ENCODE measurements at places on chromosomes 4 and X. TPM values are rescaled to one million over a fixed set of nuclear protein-coding genes. Genes with fewer than 3 reads are reported as not detected.

DNA sequence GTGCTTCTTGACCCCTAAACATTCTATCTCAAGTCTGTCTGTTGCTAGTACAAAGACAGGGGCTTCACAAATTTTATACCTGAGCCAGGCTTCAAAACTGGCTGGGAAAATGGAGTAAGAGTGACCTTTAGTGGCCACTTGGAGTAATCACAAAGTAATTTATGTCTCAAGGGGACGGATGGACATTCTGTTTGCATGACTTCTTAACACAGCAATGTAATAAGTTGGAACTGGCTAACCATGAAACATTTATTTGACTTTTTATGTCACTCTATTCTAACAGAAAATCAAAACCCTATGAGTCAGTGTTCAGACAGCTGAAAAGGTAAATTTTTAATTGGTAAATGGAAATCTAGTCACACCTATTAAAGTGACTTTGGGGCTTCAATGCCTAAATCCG lies 600.6 kb downstream of the ANKRD50 start:
- H3K4me1 ChIP-seq = no peaks in the 10 kb centered on the region
- no peaks in the 10 kb centered on the region for H3K36me3 ChIP-seq
- H3K27ac ChIP-seq = no peak overlapping the region

MGARP gene
- total RNA-seq = 0.25 TPM

DNA sequence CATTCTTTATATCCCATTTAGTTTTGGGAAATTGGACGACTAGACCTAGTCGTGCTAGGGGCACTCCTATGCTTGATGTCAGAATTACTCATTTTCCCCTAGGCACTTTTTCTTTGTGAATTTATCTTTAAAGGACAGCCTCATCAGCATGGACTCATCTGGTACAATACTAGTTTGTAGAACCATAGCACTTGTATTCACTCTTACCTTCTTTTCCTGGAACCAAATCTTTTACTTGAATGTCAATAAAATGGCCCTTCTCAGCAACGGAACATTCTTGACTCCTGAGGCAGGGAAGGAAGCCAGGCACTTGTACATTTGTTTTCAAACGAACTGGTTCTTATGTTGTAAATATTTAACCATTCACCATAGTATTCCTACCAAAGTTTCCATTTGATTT lies 187.1 kb downstream of the SHROOM3 start:
- no peak for DNase-seq
- H3K36me3 ChIP-seq = no peaks in the 10 kb centered on the region

TBC1D25 gene
- 19.5 TPM for total RNA-seq
